ENCODE measurements at places on chromosomes 3 and 15.

DNA sequence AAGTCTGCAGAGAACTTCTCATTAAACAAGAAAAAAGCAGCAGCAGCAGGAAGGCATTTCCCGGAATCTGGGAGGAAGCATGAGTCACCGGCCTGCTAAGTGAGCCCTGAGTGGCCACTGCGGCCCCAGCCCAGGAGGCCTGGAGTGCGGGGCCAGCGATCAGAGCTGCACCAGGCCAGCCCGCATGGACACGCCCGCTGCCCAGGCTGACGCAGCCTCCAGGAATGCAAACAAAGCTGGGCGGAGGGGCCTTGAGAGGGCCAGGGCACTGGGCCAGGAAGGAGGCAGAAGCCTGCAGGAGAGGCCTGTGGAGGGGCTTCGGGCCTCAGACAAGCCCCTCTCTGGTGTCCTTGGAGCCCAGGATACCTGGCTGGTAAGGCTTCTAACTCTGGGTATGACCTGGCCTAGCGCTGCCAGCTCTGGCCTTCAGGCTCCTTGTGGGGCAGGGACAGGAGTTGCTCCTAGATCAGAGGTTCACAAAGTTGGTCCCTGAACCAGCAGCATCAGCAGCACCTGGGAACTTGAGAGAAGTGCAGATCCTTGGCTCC is 101.2 kb downstream of the SMAD6 start:
- DNase-seq: peak; percentile 99

GRCh38 chr3:24513463-24513862 is 18.8 kb upstream of the THRB start:
- DNase-seq: peak; percentile 78

DNA sequence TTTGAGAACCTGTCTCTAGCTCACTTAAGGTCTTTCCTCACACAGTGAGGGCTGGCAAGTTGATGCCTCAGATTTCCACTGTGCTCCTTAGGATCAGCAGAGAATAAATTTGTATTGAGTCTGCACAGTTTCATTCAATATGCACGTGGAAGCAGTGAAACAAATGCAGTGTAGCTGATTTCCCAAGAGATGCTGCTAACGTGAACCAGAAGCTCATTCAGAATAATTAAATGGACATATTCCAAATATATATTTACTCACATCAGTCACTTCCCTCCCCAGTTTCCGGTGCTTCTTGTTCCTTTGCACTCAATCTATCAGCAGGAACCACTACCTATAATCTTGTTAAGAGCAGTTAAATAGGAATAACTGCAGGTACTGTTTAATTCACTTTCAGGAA is 86.1 kb downstream of the UNC13C start:
- DNase-seq: no peak

GRCh38 chr3:160554980-160555379 is 10.4 kb downstream of the KPNA4 start:
- DNase-seq: no peak

- no peak for DNase-seq
These were observed 46.7 kb downstream of the FILIP1L start for GRCh38 chr3:100067589-100067988.

DNA sequence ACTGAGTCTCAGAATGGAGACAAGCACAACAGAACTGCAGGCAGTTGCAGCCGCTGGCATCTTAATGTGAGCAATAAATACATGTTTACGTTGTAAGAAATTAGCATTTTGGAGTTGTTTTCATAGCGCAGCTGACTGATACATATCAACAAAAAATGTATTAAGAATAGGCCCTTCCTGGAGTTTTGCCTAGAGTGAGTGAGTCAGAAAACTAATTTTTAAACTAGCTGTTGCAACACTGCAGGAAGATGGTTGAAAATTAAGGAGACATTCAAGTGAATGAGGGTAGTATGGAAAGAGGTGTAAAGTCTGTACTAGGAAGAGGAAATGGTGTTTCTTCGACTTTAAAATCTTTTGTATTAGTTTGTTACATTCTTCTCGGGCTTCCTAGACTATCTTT is 39.6 kb upstream of the TIMP4 start:
- DNase-seq: peak; percentile 68

- peak; percentile 99 for DNase-seq
These were observed 240 bp upstream of the BHLHE40 start for GRCh38 chr3:4978966-4979427.

GRCh38 chr3:1082108-1082507 is 10.7 kb upstream of the CNTN6 start:
- peak; percentile 63 for DNase-seq

DNA sequence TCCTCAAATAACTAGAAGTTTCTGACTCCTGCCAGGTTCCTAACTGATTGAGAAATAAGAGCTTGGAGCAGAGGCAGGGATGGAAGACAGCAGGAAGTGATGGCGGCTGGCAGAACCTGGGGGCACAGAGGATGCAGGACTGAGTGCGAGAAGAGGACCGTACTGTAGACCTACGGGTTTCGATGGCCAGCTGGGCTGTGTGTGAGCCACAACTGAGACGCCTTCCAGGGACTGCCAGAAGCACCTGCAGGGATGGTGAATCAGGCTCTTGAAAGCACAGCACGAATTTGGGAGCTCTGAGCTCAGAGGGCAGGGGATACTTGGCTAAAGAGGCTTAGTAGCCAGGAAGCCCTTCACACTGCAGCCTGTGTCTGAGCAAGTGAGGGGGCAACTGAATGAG is 165.6 kb downstream of the ABHD5 start:
- DNase-seq: no peak

DNA sequence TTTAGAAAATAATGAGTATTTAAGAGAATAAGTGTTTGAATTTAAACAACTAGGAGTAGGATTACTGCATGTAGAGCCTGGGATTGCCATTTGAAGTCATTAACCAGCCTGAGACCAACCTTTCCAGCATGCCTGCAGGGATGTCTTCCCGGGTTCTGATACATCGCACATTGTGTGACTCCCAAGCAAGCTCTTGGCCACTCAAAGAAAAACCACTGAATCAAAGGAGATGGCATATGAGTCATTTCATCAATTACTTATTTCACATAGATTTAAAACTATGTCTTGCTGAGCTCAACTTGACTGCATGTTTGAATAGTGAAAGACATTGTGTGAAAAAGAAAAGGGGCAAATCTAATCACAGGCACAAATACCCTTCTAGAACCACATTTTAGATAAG is 15.0 kb upstream of the THBS1 start:
- DNase-seq: no peak

GRCh38 chr3:55469957-55470526 is 17.1 kb downstream of the WNT5A start:
- DNase-seq: no peak

GRCh38 chr3:117234331-117234730 is 524.8 kb downstream of the TUSC7 start:
- DNase-seq: no peak

DNA sequence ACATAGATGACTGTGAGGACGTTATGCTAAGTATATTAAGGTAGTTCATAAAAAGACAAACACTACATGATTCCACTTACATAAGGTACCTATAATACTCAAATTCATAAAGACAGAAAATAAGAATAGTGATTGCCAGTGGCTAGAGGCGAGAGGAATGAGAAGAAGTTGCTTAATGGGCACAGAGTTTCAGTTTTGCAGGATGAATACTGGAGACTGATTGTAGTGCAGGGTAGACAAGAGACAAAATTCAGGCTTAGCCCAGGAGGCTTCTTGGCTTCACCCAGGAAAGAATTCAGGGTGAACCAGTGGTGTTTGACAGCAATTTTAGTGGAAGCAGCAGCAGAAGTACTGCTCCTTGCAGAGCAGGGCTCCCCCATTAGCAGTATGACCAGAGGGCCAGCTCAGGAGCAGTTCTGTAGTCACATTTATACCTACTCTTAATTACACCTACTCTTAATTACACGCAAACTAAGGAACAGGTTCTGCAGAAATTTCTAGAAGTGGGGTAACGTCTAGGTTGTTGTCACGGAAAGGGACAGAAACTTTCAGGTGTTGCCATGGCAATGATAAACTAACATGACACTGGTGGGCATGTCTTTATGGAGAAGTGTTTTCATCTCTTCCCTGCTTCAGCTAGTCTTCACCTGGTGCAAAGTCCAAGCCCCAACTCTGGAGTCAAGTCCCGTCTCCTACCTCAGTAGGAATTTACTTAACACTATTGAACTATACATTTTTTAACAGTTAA is 55.2 kb downstream of the TBL1XR1 start:
- no peak for DNase-seq

GRCh38 chr3:26588931-26589330 is 33.6 kb upstream of the LRRC3B start:
- no peak for DNase-seq

DNA sequence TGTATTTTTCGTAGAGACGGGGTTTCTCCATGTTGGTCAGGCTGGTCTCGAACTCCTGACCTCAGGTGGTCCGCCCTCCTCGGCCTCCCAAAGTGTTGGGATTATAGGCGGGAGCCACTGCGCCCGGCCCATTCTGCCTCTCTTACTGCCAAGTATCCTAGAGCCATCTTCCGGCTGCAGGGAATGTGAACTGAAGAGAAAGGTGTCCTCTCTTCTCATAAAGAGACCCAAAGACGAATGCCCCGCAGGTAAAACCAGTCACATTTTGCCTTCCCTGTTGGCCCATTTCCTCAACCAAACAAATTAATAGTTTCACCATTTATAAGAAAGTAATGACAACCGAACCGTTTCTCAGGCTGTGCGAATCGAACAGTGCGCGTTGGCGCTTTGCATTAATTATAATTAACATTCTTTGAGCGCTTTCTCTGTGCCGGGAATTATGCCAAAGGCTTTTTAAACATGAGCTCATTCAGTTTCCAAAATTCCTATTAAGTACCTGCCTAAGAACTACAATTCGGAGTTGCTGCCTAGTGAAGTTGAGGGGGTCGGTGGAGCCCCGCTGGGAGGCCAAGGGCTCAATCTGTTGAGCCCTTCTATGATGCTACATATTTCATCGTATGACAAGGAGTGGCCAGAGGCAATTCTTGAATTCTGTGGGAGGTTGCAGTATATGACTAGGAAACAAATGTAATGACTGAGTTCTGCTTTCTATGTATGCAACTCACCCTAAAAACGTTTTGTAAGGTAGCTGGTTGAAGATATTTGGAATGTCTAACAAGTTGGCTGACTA is 819 bp upstream of the RPL24 start:
- DNase-seq: peak; percentile 18

GRCh38 chr3:141407047-141407446 is 38.7 kb downstream of the ZBTB38 start:
- peak; percentile 97 for DNase-seq

GRCh38 chr3:156620901-156621300 is 53.5 kb upstream of the TIPARP start:
- peak; percentile 48 for DNase-seq

- peak; percentile 28 for DNase-seq
These were observed 4.4 kb upstream of the CD200R1 start for GRCh38 chr3:112979244-112979832.

DNA sequence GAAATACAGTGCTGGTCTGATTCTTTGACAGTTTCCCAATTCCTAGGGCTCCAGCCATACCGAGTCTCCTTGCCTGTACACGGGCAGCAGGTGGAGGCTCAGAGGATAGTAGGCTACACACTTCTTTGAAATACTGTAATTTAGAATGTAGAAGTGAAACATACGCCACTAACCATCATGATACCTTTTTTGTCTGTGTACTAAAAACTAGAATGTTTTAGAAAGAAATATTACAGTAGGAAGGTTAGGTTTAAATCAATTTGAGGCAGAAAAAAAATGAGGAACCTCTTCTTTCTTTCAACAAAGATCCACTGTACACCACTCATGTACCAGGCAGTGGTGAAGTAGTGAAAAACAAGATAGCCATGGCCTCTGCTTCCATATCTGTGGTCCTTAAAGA is 354.7 kb downstream of the MCTP2 start:
- DNase-seq: no peak

DNA sequence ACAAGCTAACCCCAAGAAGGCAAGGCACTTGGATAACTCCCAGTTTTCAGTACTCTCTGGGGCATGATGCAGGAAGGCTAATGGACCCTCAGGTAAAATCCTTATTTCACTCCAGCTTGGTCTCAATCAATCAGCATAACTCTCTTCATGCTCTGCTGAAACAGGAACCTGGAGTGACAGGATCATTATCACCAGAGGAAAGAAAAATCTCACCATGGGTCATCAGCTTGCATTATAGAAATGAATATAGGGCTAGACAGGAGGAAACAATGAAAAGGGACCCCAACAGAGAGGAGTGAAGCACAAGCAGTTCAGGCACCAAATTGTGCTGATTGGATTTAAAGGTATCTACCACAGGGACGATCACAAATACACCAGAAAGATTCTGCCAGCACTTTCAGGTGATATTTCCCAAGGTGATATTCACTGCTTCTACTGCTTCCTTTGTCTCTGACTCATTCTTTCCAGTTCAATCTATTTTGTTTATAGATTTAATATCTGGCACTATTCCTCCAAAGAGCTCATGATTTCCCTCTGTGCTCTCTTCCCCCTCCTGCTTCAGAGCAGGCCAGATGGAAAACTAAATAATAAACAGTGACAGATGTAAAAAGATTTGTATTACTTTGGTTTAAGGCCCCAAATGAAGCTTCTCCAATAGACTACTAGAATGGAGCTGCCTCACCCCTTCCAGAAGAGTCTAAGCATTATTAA is 22.9 kb upstream of the THUMPD3 start:
- no peak for DNase-seq

- DNase-seq: no peak
These were observed 259.2 kb downstream of the CPNE4 start for GRCh38 chr3:131775650-131776049.

- DNase-seq: no peak
These were observed 165.2 kb upstream of the ROPN1 start for GRCh38 chr3:124156866-124157712.

DNA sequence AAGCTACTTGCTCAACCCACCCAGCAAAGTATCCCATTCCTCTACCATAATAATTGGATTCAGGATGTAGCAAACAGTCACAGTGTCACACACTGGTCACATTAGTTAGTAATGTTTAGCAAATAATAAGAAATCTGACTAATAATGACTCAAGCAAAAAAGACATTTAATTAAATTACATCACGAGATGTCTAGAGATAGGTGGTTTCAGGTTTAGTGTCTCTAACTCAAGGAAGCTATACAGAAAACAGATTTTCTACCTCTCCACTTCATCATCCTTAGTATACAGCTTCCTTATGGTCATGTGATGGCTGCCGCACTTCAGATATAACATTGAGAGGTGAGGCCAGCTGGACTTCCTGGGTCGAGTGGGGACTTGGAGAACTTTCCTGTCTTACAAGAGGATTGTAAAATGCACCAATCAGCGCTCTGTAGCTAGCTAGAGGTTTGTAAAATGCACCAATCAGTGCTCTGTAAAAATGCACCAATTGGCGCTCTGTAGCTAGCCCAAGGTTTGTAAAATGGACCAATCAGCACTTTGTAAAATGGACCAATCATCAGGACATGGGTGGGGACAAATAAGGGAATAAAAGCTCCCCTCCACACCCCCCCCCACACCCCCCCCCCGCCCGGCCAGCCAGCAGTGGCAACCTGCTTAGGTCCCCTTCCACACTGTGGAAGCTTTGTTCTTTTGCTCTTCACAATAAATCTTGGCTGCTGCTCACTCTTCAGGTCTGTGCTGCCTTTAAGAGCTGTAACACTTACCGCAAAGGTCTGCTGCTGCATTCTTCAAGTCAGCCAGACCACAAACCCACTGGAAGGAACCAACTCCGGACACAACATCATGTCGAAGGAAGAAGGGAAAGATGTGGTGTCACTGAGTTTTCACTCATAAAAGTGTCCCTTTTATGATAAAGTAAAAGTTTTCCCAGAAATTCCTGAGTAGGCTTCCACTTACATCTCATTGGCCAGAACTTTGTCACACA is 24.9 kb upstream of the ARPIN start:
- DNase-seq: no peak

GRCh38 chr3:158663246-158663645 is 9.2 kb downstream of the LXN start:
- no peak for DNase-seq

GRCh38 chr3:100396967-100397366 is 3.9 kb downstream of the TOMM70 start:
- no peak for DNase-seq

- DNase-seq: no peak
These were observed 157.4 kb upstream of the NPHP3 start for GRCh38 chr3:132879656-132880055.
